ENCODE measurements at places on chromosomes 7 and 10.

- H3K36me3 ChIP-seq: no peaks in the 10 kb centered on the region
- no peak overlapping the region for H3K27ac ChIP-seq
- DNase-seq: peak; percentile 75
These were observed 25.3 kb downstream of the GARIN1A start for GRCh38 chr7:128697302-128697905.

- H3K4me1 ChIP-seq: no peaks in the 10 kb centered on the region
- no peak for DNase-seq
- H3K4me3 ChIP-seq: no peak overlapping the region
- H3K27ac ChIP-seq: no peak overlapping the region
These were observed 127.8 kb downstream of the TMEM26 start for GRCh38 chr10:61325223-61325960.

- H3K27me3 ChIP-seq: no peaks in the 10 kb centered on the region
- H3K36me3 ChIP-seq: no peaks in the 10 kb centered on the region
- no peak overlapping the region for H3K27ac ChIP-seq
- no peak for DNase-seq
- H3K4me3 ChIP-seq: no peak overlapping the region
- no peaks in the 10 kb centered on the region for H3K4me1 ChIP-seq
These were observed 35.1 kb upstream of the CXCL12 start for GRCh38 chr10:44419790-44420549.

DNA sequence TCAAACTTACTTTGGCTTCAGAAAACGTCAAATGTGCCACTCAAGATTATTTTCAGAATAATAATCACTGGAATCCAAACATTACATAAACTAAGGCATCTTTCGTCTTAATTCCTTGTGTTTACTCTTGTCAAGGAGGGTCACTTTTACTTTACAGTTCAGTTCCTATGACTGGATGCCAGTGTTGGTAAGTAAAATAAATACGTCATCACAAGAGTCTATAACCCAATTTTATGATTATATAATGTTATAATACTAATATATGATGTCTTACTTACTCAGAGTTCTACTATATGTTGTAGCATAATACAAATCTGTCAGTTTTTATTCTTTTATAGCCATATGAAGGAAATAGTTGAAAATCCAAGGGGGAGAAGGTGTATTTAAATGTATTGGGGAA, 123.8 kb downstream of the GPR85 start:
- no peak overlapping the region for H3K4me3 ChIP-seq
- H3K36me3 ChIP-seq: no peaks in the 10 kb centered on the region
- no peak overlapping the region for H3K27ac ChIP-seq
- H3K4me1 ChIP-seq: peaks cover 6% of the 10 kb centered on the region

DNA sequence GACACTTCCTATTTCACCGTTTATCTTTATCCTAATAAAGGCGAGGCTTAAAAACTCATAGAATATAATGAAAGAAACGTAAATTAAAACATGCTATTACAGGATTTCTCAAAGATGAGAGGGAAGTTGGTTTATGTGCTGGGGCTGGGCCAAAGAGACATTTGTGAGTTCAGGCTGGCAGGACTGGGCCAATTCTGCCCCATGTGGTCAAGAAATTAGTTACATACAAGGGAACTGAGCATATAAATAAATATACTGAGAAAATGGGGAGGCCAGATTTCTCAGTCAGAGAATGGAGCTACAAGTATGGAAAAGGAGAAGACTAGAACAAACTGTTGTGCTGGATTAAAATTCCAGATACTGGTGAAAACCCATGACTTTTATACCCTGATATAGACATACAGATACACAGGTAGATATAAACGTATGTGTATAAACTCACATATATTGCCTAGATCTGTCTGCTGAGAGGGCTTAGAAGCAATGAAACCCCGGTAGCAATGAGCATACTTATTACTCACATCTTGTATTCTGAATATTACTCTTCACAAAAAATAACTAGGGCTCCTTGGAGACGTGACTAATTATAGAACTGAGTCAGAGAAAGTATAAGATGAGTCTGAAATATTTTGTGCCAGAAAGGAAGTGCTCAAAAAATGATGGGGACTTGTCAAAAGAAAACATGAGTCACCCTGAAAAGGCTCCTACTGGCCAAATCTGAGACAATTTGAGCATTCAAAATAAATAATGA, 155.7 kb upstream of the FGFR2 start:
- DNase-seq: peak; percentile 84
- H3K4me1 ChIP-seq: peaks cover 12% of the 10 kb centered on the region
- peak overlapping the region; percentile 81 for H3K27ac ChIP-seq

DNA sequence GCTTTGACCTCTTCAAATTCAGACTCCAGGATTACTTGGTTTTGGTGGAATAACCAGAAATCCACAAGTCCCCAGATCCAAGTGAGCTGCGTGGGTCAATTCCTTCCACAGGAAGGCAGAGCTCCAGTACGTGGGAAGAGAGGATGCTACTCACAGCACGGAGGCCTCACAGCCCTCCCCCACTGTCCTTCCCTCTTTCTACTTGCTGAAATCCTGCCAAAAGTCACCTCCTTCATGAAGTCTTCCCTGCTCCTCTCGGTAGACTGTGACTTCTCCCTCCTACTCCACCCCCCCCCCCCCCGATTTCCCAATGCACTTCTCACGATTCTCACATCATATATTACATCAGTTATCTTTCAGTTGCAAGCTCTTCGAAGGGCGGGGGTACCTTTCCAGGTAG, 12.3 kb downstream of the CAMK2G start:
- H3K36me3 ChIP-seq: peaks cover 36% of the 10 kb centered on the region
- no peaks in the 10 kb centered on the region for H3K27me3 ChIP-seq
- H3K4me3 ChIP-seq: no peak overlapping the region
- H3K4me1 ChIP-seq: no peaks in the 10 kb centered on the region

GRCh38 chr7:44814919-44815318, 18.4 kb downstream of the PPIA start:
- no peak overlapping the region for H3K4me3 ChIP-seq
- no peaks in the 10 kb centered on the region for H3K4me1 ChIP-seq
- no peaks in the 10 kb centered on the region for H3K36me3 ChIP-seq
- no peak overlapping the region for H3K27ac ChIP-seq

DNA sequence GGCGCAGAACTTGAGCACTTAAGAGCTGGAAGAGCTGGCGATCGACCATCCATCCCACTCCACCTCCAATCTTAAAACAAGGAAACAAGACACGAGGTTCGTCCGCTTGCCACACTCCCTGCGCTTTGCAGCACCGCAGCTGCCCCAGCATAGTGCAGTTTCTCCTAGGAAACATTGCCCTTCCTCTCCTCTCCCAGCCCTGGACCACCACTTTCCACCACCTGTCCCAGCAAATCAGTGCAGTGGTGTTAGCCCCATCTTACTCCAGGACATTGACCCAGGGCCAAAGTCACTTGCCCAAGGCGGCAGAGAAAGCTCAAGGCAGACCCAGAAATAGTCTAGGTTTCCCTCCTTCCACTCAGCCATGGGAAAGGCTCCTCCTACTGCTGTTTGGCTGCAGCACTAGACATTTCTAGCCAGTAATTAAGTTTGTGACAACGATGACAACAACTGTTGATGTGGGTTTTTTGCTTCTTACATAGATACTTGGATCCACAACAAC, 1.5 kb upstream of the PARD3 start:
- peak overlapping the region; percentile 83 for H3K4me3 ChIP-seq
- no peaks in the 10 kb centered on the region for H3K27me3 ChIP-seq

DNA sequence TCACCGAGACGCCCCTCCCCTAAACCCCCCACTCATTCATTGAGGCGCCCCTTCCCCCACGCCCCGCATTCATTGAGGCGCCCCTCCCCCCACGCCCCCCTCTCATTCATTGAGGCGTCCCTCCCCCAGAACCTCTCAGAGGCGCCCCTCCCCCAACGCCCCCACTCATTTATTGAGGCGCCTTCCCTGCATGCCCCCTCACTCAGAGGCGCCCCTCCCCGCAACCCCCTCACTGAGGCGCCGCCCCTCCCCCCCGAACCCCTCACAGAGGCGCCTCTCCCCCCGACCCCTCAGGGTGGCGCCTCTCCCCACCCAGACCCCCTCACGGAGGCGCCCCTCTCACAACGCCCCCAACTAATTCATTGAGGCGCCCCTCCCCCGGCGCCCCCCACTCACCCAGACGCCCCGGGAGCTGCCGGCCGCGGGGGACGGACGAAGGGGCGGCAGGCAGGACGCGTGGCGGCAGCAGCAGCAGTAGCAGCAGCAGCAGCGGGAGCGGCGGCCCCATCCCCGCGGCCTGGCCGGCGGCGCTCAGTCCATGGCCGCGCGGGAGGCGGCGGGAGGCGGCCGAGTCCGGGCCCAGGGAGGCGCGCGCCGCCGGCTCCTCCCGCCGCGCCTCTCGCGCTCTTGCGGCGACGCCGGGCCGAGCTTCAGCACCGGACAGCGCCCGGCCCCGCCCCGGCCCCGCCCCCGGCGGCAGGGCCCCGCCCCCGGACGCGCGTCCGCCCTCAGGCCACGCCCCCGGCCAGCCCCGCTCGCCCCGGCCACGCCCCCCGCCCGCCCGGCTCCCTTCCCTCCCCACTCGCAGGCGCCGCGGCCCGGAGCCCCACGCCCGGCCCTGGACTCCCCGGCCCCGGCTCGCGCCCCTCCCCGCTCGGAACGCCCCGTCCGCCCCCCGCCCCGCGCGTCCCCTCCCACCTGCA, at the start of gene PTPRN2:
PTPRN2 (minus strand) TSS at position 662 of the 923 bp plus-strand sequence.
- peaks cover 10% of the 10 kb centered on the region for H3K27me3 ChIP-seq
- no peak within 1 kb of the TSS for H3K4me3 ChIP-seq
- no peaks in the 10 kb centered on the region for H3K36me3 ChIP-seq
- DNase-seq: no peak
- H3K27ac ChIP-seq: no peak within 1 kb of the TSS
- peaks cover 12% of the 10 kb centered on the region for H3K4me1 ChIP-seq

GRCh38 chr7:69677881-69678493, 79.7 kb downstream of the AUTS2 start:
- no peak overlapping the region for H3K27ac ChIP-seq
- H3K4me1 ChIP-seq: no peaks in the 10 kb centered on the region
- no peak overlapping the region for H3K4me3 ChIP-seq
- no peaks in the 10 kb centered on the region for H3K27me3 ChIP-seq
- DNase-seq: no peak

GRCh38 chr10:79449181-79450146, 4.0 kb upstream of the ZCCHC24 start:
- peaks cover 19% of the 10 kb centered on the region for H3K4me1 ChIP-seq
- no peaks in the 10 kb centered on the region for H3K36me3 ChIP-seq
- H3K27ac ChIP-seq: no peak overlapping the region

- DNase-seq: no peak
- H3K36me3 ChIP-seq: no peaks in the 10 kb centered on the region
- H3K27ac ChIP-seq: no peak overlapping the region
- no peaks in the 10 kb centered on the region for H3K4me1 ChIP-seq
These were observed 24.6 kb upstream of the BMPER start for GRCh38 chr7:33880787-33881186.

- H3K4me3 ChIP-seq: peak within 1 kb of the TSS; percentile 67
- H3K4me1 ChIP-seq: peaks cover 6% of the 10 kb centered on the region
- H3K27ac ChIP-seq: no peak within 1 kb of the TSS
- H3K27me3 ChIP-seq: no peaks in the 10 kb centered on the region
- peak; percentile 57 for DNase-seq
- H3K36me3 ChIP-seq: no peaks in the 10 kb centered on the region
These were observed at the start of gene SCIN for GRCh38 chr7:12570534-12571461. Gene SCIN, plus strand, starts transcription at chr7:12570720. Its CDS starts 67 bp downstream, at chr7:12570787.

- H3K36me3 ChIP-seq: no peaks in the 10 kb centered on the region
- no peak overlapping the region for H3K4me3 ChIP-seq
- H3K27me3 ChIP-seq: no peaks in the 10 kb centered on the region
These were observed 620.5 kb upstream of the LRRN3 start for GRCh38 chr7:110470420-110470819.

- no peak for DNase-seq
- H3K4me1 ChIP-seq: peaks cover 3% of the 10 kb centered on the region
- no peak overlapping the region for H3K4me3 ChIP-seq
These were observed 105.7 kb downstream of the GRB10 start for GRCh38 chr7:50676740-50677637.

DNA sequence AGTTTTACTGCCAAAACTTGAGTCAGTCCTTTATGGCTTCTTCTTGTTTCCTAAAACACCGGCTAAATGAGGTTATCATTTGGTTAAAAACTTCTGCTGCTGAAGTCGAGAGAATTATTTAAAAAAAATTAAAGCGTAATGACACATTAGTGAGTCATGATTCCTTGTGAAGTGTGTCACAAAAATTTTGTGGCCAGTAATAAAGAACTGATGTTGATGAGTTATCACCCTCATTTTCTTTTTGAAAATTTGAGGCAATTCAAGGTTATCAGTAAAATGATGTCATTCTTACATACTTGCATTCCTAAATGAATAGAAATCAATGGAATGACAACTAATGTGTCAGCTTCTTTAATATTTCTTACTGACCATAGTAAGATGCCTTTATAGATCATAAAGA, 427.4 kb downstream of the SORCS3 start:
- no peak overlapping the region for H3K4me3 ChIP-seq
- no peaks in the 10 kb centered on the region for H3K36me3 ChIP-seq
- no peaks in the 10 kb centered on the region for H3K27me3 ChIP-seq
- H3K4me1 ChIP-seq: peaks cover 7% of the 10 kb centered on the region
- no peak overlapping the region for H3K27ac ChIP-seq
- no peak for DNase-seq

DNA sequence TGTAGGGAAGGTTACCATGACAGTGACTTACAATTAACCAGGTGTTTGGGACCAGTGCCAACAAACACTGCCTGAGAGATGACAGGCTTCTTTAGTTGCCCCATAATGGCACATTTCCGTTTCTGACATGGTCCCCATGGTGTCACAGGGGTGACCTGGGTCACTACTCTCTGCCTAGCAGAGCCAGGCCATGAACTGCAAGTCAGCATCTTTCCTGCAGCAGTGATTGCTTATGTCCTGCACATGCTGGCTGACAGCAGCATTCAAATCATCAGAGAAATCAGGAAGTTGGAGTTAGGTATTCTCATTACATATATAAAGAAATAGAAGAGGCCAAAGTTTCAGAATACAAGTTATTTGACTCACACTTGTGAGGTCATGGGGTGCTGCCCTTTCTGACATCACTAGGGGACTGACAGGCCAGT, 47.1 kb upstream of the ZNRF2 start:
- peaks cover 31% of the 10 kb centered on the region for H3K4me1 ChIP-seq
- DNase-seq: no peak
- H3K27me3 ChIP-seq: no peaks in the 10 kb centered on the region
- no peak overlapping the region for H3K4me3 ChIP-seq
- no peaks in the 10 kb centered on the region for H3K36me3 ChIP-seq

- DNase-seq: no peak
- peaks cover 13% of the 10 kb centered on the region for H3K4me1 ChIP-seq
- H3K27ac ChIP-seq: no peak overlapping the region
These were observed 81.8 kb downstream of the PAX2 start for GRCh38 chr10:100826983-100827818.

GRCh38 chr7:12921751-12922345, 234.4 kb downstream of the ARL4A start:
- peaks cover 10% of the 10 kb centered on the region for H3K36me3 ChIP-seq
- DNase-seq: no peak
- H3K4me3 ChIP-seq: no peak overlapping the region
- H3K27ac ChIP-seq: no peak overlapping the region
- H3K4me1 ChIP-seq: peaks cover 36% of the 10 kb centered on the region
- no peaks in the 10 kb centered on the region for H3K27me3 ChIP-seq

Data from MCF 10A (cell line).